ENCODE measurements at places on chromosomes 7 and 10.
A peak's percentile ranks its signal among the peaks of the same experiment; 100 is the strongest.

- DNase-seq = no peak
Measured at GRCh38 chr7:11698384-11698871, 133.6 kb downstream of the THSD7A start.

- DNase-seq = no peak
Measured at GRCh38 chr10:80442879-80443278, 11.2 kb upstream of the TSPAN14 start.

- no peak for DNase-seq
Measured at GRCh38 chr7:142329062-142329790, 71.4 kb upstream of the PRSS58 start.

DNA sequence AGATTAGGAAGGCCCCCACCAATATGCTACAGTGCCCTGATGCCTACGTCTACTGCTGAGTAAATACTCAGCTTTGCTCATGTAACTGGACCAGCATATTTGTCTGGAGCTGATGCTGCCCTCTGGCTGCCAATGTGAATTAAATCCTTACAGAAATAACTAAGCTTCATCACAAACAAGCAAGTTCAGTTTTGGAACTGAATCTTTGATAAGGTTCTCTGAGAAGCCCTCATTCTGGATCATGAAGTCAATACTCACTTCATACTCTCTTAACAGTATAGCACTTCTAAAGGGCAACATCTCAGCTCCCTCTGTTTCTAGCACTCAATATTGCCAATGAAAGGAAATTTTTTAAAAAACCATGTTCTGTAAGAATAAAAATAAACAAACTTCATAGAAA, 246.7 kb downstream of the ETV1 start:
- DNase-seq = peak; percentile 63

DNA sequence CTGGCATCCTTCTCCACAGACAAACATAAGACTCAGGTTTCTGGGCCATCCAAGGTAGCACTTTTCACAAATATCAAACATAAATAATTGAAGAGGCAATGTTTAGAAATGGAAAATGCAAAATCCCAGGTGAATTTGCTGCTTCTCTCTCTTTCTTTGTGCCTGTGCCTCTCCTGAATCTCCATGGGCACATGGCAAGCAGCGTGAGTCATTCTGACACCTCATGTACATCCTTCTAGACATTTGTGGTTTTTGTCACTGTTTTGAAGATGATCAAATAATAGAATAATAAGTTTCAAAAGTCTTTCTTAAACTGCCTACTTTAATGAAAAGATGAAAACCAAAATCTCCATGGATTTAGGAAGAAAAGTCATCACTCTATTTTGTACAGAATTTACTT, 60.3 kb upstream of the RAB11FIP2 start:
- no peak for DNase-seq

- no peak for DNase-seq
Measured at GRCh38 chr10:49652421-49653272, 26.8 kb upstream of the C10orf53 start.

GRCh38 chr10:131653140-131653539, 247.7 kb upstream of the PPP2R2D start:
- no peak for DNase-seq

- no peak for DNase-seq
Measured at GRCh38 chr7:114786455-114786854, 135.4 kb upstream of the MDFIC start.

GRCh38 chr7:135490783-135491182, 19.1 kb downstream of the CNOT4 start:
- DNase-seq = no peak

DNA sequence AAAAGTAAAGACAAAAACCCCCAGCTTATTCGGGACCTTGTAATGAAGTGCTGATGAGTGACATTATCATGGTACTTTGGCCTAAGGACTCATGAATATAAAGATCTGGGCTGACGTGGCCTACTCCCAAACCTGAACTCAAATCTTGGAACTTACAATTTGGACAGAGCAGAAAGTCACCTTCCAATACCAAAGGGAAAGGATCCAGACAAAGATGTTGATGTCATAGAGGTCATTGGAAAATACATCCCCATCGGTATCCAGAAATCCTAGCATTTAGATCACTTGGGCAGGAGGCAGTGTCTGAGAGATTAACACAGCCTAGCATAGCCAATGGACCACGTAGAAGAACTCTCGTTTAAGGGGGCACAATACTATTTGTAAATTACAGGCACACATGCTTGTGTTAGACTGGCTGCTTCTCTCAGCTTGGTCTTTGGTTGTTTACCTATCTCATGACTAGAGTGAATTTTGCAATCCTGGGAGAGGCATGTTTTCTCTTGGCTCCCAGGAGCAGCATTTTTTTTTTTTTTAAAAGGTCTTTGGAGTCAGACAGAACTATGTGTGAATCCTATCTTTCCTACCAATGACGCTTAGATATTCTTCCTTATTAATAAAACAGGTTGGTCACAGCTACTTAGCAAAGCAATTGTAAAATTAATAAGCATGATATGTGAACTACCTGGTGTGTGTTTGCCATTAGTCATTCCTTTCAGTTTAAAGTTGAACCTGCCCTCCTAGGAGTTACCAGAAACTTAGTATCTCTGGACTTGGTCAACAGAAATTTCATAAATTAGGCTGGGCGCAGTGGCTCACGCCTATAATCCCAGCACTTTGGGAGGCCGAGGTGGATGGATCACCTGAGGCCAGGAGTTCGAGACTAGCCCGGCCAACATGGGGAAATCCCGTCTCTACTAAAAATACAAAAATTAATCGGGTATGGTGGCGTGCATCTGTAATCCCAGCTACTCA, 27.8 kb upstream of the MRPS33 start:
- DNase-seq = no peak

- no peak for DNase-seq
Measured at GRCh38 chr10:51630640-51631005, 68.8 kb downstream of the CSTF2T start.

DNA sequence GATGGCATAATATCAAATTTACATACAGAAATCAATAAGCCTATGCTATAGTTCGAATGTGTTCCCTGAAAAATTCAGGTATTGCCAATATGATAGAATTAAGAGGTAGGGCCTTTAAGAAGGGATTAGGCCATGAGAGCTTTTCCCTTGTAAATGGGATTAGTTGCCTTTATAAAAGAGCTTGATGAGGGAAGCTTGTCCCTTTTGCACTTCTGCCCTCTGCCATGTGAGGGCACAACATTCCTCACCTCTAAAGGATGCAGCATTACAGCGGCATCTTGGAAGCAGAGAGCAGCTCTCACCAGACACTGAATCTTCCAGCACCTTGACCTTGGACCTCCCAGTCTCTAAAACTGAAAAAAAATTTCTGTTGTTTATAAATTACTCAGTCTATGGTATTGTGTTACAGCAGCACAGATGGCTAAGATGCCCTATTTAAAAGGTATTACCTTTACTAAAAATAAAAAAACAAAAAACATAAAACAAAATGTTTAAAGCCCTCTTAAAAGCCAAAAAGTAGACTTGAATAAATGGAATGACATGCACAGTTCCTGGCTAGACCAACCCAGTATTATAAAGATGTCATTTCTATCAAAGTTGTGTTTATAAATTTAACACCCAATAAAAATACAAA, 909.6 kb downstream of the REEP3 start:
- no peak for DNase-seq

- DNase-seq = no peak
Measured at GRCh38 chr7:155882596-155882995, 70.3 kb upstream of the SHH start.

GRCh38 chr10:76543655-76544054, 1094.0 kb downstream of the KCNMA1 start:
- DNase-seq = peak; percentile 16

- no peak for DNase-seq
Measured at GRCh38 chr7:51158211-51158610, 158.4 kb downstream of the COBL start.

- no peak for DNase-seq
Measured at GRCh38 chr7:22357311-22358175, 589 bp upstream of the RAPGEF5 start.

DNA sequence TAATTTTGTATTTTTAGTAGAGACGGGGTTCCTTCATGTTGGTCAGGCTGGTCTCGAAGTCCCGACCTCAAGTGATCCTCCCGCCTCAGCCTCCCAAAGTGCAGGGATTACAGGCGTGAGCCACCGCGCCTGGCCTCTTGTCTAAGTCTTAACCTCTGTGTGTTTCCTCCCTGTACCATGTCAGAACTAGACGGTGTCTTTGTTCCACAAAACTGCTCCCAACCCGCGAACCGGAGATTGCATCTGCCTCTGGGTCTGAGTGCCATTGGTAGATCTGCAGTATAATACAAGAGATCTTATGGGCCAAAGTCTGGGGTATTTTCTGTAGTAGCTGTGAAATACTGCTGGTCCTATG, 1.3 kb upstream of the EEF1AKMT2 start:
- DNase-seq = no peak

- DNase-seq = no peak
Measured at GRCh38 chr10:14695847-14696480, 78.7 kb downstream of the FAM107B start.

DNA sequence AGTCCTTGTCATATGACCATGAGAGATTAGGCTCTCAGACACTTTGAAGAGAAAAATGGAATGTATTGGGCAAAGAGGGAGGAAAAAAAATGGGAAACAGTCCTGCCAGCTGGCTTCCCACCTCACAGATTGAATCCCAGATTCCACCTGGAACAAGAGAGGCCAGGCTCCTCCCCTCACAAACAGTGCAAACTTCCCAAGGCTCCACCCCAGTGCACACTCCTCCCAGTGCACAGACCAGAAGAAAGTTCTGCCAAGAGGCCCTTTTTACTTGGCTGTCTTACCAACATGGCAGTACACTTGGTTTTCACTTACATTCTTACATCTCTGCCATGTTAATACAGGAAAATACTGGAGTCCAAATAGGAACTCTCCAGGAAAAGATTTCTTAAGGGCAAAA, 202.3 kb downstream of the AHR start:
- DNase-seq = no peak

GRCh38 chr10:68561865-68562649, 1.9 kb downstream of the TET1 start:
- no peak for DNase-seq

DNA sequence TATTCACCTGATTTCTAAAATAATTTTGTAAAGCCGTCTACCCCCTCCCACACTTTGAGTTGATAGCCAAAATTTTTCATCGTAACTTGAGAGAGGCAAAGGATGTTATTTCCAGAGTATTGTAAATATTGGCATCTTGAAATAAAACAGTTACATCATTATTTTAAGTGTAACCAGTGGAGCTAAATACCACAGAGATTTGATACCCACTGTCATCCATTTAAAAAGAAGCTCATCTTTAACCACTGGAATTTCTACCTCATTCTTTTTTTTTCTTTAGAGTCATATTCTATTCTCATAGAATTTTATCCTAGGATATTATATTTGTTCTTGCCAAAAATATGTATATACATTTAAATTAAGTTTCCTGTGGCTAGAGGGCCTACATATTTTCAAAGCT, 48.6 kb downstream of the CAMK1D start:
- no peak for DNase-seq

GRCh38 chr7:50281680-50282445, 22.7 kb upstream of the IKZF1 start:
- no peak for DNase-seq

- peak; percentile 40 for DNase-seq
Measured at GRCh38 chr7:116236020-116236630, 25.8 kb downstream of the TES start.

DNA sequence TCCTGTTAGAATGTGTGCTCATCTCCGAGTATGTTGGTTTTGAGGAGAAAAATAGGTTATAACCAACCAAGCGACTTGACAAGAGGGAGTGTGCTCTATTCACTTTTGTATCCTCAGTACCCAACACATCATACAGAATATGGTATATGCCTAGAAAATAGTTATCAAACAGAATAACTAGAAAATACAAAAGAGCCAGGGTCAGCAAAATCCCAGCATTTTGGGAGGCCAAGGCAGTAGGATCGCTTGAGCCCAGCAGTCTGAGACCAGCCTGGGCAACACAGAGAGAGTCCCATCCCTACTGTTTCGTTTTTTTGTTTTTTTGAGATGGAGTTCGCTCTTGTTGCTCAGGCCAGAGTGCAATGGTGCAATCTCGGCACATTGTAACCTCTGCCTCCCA, 257.9 kb downstream of the PARD3 start:
- no peak for DNase-seq

DNA sequence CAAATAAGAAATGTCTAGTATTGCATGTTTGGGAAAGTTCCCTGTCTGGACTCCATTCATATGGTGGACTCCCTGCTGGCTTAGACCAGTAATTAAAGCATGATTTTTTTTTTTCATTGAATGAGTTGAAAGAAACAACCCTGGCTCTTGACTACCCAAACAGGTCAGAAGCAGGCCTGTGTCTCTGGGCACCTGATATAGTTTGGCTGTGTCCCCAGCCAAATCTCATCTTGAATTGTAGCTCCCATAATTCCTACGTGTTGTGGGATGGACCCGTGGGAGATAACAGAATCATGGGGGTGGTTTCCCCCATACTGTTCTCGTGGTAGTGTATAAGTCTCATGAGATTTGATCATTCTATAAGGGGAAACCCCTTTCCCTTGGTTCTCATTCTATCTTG, 206.2 kb downstream of the TMEM178B start:
- DNase-seq = no peak

GRCh38 chr7:123811056-123811455, 33.9 kb upstream of the HYAL4 start:
- peak; percentile 50 for DNase-seq

- DNase-seq = no peak
Measured at GRCh38 chr7:44236333-44236728, 35.6 kb downstream of the YKT6 start.

DNA sequence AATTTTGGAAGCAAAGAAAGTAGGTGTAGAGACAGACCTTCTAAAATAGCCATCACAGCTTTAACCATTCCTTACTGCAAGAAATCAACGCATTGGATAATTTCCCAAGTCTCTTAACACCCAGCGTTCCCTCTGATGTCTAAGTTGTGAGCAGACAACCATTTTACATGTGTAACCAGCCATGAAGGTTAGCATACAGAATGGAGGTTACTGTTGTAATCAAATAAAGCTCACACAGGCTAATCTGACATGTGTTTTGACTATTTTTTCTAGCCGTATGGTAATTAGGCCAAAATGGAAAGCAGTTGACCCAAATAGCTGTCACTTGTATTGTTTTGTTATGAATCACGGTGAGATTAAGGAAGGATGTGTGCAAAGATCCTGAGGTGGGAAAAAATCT, 336.4 kb downstream of the RNLS start:
- DNase-seq = no peak

DNA sequence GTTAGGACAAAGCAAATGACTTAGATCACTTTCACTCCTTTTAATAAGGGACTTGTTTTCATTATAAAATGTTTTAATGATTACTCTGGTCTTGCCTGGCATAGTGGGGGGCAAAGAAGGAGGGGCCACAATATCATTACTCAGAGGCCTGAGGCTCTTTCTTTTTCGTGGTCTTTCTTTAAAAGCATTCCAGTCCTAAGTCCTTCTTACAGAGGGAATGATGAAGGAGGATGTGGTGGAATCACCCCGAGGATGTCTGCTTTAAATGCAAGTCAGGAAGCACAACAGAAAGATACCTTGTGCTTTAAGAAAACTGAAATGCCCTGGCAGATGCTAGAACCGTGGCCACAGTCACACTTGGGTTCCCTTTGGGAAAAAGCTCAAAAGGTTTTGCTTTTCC, 379.1 kb downstream of the INHBA start:
- no peak for DNase-seq

All from fibroblast of gingiva (primary cell).